ENCODE measurements at places on chromosomes 5 and 9.

GRCh38 chr9:33188711-33189110, 21.6 kb upstream of the B4GALT1 start:
- no peak for DNase-seq

GRCh38 chr5:27788184-27788583, 749.8 kb upstream of the CDH9 start:
- DNase-seq: no peak

GRCh38 chr5:134541736-134542376, 16.4 kb downstream of the JADE2 start:
- no peak for DNase-seq

DNA sequence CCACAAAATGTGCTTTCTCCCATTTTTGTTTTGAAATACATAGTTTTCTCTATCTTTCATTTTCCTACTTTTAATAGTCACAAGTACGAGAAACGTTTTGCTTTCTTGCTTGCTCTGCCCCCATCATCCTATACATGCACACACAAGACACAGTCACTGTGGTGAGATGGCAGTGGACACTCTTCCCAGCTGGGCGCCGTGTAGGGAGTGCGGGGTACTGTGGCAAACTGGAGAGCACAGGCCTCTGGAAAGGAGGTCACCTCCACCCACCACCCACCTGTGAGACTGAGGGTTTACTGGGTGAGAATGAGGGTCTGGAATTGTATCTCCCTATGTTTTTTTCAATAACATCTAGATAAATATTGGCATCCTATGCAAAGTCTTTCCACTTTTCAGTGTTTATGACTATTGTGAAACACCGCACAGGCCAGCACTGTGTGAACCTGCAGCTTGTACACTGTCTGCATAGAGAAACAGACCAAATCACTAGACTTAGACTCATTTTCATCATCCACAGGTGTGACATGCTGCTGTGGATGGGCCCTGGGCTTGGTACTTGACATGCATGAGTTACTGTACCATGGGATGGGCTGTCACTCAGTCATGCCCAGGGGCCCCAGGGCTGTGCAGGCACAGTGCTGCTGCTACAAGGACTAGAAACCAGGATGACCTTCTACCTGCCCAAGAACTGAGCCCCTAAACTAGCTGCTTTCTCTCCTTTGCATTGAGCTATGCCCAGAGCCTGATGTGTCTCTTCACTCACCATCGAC, 118.1 kb upstream of the LMX1B start:
- DNase-seq: no peak

GRCh38 chr5:178588769-178589168, 1.4 kb downstream of the COL23A1 start:
- DNase-seq: no peak

GRCh38 chr9:122366074-122366660, 4.7 kb upstream of the PTGS1 start:
- DNase-seq: no peak

DNA sequence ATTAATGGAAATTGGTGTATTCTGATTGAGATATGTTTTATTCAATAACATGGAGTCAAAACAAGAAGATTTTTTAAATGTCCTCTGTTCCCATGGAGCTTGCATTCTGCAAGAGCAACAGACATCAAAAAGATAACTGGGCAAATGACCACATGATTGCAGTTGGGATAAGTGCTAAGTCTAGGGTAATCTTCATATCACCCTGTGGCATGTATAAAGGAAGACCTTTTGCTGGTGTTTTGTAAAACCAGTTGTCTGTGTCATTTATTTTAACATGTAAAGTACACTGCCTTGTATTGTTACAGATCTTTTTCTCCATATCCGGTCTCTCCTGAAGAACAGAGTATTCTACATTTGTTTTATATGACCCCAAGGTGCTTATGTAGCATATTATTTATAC, 44.0 kb downstream of the PTCD2 start:
- DNase-seq: no peak

DNA sequence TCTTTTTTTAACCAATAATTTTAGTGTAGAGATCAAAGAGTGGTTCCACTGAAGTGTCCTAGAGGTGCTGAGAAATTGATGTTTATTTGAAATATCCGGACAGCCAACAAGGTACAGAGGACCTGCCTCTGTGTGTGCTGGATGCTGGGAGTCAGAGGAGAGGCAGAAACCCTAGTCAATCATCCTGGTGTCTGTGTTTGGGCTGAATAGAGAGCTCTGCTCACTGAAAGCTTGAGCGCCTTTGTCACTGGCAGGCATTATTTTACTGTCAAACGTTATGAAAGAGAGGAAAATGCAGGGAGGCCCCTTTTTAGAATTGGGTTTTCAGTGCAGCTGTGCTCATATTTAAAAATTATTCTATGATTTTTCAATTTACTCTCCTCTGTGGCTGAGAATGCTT, 480.3 kb upstream of the TYRP1 start:
- DNase-seq: no peak

- no peak for DNase-seq
These were observed 828.5 kb upstream of the DMAC1 start for GRCh38 chr9:8627976-8628679.

GRCh38 chr5:73786043-73786831, 160.2 kb downstream of the ARHGEF28 start:
- no peak for DNase-seq

- no peak for DNase-seq
These were observed 10.8 kb upstream of the MGAT1 start for GRCh38 chr5:180813420-180813819.

Data from activated CD4-positive, CD25-positive, alpha-beta regulatory T cell (primary cell).